ENCODE measurements at places on chromosomes 3 and 15.

- no peak for DNase-seq
Measured at GRCh38 chr3:27171113-27171512, 198.1 kb downstream of the NEK10 start.

- DNase-seq = no peak
Measured at GRCh38 chr15:63065262-63066221, 23.0 kb downstream of the TPM1 start.

DNA sequence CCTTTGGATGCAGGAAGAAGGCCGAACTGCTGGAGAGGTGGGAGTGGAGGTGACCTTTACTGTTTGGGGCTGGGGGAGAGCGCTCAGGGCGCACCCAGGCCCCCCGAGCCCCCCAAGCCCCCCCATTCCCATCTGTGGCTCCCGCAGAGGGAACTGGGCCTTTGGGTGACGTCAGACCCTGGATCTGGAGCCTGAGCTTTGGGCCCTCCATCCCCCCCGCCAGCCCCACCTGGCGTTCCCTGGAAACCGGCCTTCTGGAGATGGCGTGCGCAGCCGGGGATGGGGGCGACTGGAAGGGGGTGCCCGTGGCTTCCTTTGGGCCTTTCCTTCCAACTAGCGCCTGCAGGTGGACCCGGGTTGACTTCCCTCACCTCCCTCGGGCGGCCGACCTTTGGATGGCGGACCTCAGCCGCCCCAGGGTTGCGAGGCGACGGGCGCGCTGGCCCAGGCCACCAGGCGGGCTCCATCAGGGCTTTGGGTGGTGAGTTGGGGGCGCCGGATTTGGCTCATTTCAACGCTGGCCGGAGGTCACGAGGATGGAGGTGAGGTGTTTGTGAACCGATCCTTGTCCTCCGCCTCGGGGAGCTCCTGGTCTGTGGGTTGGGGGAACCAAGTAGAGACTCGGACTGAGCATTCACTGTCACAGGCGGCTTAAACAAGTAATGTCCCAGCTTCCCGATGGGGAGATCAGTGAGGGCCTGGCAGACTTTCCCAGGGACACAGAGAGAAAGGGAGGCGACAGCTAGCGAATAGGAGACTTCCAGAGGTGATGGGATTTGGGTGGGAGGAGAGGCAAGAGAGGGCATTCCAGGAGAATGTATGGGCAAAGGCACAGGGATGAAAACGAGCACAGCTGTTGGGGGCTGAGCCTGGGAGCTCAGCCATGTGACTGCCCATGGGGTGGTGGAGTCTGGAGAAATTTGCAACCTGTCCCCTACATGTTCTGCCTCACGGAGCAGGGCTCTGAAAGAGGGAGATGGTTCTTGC lies 709 bp downstream of the SCAMP5 start:
- no peak for DNase-seq

DNA sequence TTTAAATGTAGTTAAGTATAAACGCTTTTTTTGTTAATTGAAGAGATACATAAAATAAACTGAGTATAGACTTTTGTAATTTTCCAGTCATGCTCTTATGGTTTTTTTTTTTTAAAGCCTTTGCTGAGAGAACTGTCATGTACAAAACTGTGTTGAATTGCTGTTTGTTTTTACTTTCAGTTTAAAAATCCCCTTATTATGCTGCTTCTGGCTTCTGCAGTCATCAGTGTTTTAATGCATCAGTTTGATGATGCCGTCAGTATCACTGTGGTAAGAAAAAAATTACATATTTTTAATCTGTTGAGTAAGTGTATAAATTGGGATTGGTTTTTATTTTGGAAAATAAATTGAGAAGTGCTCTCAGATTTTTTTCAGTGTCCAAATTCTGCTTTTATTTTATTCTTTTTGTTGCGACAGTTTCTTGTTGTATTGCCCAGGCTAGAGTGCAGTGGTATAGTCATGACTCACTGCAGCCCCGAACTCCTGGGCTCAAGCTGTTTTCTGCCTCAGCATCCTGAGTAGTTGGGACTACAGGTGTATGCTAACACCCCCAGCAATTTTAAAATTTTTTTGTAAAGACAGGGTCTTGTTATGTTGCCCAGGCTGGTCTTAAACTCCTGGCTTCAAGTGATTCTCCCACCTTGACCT lies 40.7 kb downstream of the ATP2C1 start:
- no peak for DNase-seq

GRCh38 chr15:67080900-67081431 lies 15.6 kb downstream of the SMAD3 start:
- no peak for DNase-seq

DNA sequence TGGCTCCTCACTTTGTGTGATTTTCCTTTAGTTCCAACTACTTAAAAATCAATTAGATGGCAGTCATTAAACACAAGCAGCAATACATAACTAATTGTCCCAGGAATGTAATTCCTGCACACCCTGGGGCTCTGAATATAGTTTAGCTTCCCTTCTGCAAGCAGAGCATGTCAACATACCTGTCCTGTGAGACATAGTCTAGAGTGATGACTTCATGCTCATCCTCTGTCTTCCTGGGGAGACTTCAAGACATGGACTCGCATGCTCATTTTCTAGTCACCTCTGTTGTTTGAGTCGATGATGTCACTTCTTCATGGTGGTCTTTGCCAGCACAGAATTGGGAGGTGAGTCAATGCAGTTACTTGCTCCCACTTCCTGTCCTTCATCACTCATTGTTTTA lies 15.7 kb downstream of the C3orf52 start:
- DNase-seq = peak; percentile 29

- no peak for DNase-seq
Measured at GRCh38 chr15:93110502-93111040, 21.6 kb upstream of the RGMA start.

DNA sequence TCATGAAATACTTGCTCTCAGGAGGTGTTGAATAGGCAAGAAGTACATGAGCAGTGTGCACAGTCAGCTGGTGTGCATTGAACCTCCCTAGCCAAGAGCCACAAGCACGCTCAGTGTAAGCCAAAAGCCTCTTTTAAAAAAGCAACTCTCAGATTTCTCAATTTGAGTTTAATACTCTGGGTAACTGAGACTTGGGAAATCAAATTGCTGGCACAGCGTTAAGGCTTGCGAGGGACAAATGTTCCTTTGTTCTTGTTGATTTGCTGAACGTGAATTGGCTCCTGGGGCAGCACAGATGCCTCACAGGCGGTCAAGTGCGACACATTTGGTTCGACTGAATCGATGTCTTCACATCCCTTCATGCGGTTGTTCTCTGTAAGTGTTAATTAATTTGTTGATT lies at the start of gene FAM240A:
FAM240A (plus strand) TSS at position 202 of the 400 bp plus-strand sequence; CDS start at position 361, 159 bp downstream.
- DNase-seq = no peak

All from T1000 (cell line).